T-cell (primary cell): ENCODE measurements at places on chromosomes 7 and 10.

DNA sequence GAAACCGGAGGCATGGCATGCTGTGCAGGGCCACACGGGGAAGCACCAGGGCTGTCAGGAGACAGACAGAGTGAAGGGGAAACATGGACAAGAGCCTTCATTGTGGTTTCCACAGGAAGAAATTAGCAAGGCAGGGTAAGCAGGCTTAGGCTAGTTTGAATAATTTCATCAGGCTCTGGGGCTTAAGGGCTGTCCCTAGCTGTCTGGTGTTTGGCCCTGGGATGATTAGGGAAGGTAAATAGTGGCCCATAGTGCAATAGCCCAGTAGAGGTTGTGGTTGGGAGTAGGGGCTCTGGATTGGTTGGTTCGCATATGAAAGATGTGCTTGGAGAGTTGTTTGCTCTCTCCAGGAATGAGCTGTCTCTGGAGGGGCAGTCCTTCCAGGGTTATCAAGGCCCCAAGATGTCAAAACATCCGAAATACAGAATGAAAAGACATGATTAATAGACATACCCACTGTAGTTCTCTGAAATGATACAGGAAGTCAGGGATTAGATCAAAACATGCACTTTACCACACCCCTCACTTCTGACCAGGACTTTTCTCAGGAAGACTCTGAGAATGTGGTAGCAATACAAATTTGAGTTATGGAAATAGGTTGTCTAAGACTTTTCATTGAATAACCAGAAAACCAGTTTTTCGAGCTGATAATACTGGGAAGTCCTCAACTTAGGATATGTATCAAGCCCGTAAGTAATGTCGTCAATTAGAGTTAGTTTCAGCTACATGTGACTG lies 224.9 kb upstream of the NFE2L3 start:
- DNase-seq, result no peak
- H3K4me3 ChIP-seq, result no peak overlapping the region
- no peaks in the 10 kb centered on the region for H3K4me1 ChIP-seq
- no peak overlapping the region for H3K27ac ChIP-seq
- no peaks in the 10 kb centered on the region for H3K36me3 ChIP-seq
- no peaks in the 10 kb centered on the region for H3K27me3 ChIP-seq

- peaks cover 8% of the 10 kb centered on the region for H3K4me1 ChIP-seq
- H3K36me3 ChIP-seq, result no peaks in the 10 kb centered on the region
- no peak for DNase-seq
- H3K4me3 ChIP-seq, result peak overlapping the region; percentile 60
- H3K27me3 ChIP-seq, result no peaks in the 10 kb centered on the region
These were observed 436.8 kb upstream of the GALNT17 start for GRCh38 chr7:70694971-70695794.

- H3K4me3 ChIP-seq, result no peak overlapping the region
- H3K27me3 ChIP-seq, result no peaks in the 10 kb centered on the region
- no peaks in the 10 kb centered on the region for H3K36me3 ChIP-seq
- DNase-seq, result no peak
- no peak overlapping the region for H3K27ac ChIP-seq
- H3K4me1 ChIP-seq, result no peaks in the 10 kb centered on the region
These were observed 19.9 kb upstream of the ZCCHC24 start for GRCh38 chr10:79465341-79465740.

DNA sequence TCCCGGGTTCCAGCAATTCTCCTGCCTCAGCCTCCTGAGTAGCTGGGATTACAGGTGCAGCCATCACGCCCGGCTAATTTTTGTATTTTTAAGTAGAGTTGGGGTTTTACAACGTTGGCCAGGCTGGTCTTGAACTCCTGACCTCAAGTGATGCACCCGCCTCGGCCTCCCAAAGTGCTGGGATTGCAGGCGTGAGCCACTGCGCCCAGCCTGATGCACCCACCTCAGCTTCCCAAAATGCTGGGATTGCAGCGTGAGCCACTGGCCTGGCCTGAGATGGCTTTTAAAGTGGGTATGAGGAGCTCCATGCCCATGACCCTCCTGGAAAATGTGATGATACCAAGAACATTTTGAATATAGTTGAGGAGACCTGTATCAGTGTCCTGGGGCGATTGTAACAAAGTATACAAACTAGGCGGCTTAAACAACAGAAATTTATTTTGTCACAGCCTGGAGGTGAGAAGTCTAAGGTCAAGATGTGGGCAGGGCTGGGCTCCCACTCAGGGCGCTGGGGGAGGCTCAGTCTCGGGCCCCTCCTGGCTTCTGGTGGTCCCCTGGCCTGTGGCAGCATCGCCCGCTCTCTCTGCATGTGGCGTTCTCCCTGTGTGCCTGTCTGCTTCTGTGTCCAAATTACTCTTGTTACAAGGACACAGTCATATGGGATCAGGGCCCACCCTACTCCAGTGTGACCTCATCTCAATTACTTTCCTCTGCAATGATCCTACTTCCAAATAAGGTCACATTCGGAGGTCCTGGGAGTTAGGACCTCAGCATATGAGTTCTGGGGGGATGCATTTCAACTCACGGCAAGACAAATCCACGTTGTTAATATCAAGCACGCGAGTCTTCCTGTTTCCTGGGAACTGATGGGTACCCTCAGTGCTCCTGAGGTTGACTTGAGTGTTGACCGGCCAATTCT lies 108.8 kb downstream of the ACTR3B start:
- DNase-seq, result no peak
- no peaks in the 10 kb centered on the region for H3K27me3 ChIP-seq
- H3K4me1 ChIP-seq, result no peaks in the 10 kb centered on the region
- H3K27ac ChIP-seq, result no peak overlapping the region

DNA sequence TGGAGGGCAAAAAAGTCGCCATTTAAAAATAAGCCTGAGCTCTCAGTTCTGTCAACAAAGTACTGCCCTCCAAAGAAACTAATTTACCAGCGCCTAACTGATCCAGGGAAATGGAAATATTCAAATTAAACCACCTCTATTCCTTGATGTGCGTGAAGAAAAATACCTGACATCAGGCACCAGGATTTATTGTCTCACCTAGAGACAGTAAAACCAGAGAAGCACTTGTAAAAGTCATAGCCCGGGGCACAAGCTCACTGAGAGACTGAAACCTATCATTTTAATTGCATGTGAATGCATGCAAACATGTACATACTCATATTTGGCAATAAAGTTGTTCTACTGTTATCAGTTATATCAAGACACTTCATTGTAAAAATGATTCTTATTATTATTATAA lies 147.3 kb upstream of the VSTM2A start:
- no peak overlapping the region for H3K4me3 ChIP-seq
- H3K4me1 ChIP-seq, result no peaks in the 10 kb centered on the region
- H3K27me3 ChIP-seq, result no peaks in the 10 kb centered on the region
- no peak overlapping the region for H3K27ac ChIP-seq
- no peak for DNase-seq

DNA sequence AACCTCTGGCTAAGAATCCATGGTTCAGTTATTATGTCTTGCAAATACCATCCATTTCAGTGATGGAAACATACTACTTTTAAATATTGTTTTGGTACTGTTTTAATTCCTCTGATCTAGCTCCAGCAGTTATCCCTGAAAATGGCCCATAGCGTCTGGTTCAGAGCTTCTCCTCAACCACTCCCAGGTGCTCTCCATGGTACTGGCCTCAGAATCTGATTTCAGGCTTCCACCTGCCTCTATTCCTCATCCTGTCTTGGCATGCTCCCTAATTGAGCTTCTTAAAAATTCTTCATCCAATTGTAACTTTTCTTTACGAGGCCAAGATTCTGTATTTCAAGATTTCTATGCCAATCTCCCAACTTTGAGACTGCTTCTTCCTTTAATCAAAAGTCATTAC lies 236.3 kb downstream of the HTR7 start:
- no peak overlapping the region for H3K27ac ChIP-seq
- DNase-seq, result no peak
- no peaks in the 10 kb centered on the region for H3K4me1 ChIP-seq
- no peak overlapping the region for H3K4me3 ChIP-seq

- H3K27me3 ChIP-seq, result peaks cover 12% of the 10 kb centered on the region
- no peak for DNase-seq
- no peak overlapping the region for H3K27ac ChIP-seq
- no peaks in the 10 kb centered on the region for H3K36me3 ChIP-seq
- no peaks in the 10 kb centered on the region for H3K4me1 ChIP-seq
These were observed 20.2 kb upstream of the TRPV6 start for GRCh38 chr7:142905759-142906158.

DNA sequence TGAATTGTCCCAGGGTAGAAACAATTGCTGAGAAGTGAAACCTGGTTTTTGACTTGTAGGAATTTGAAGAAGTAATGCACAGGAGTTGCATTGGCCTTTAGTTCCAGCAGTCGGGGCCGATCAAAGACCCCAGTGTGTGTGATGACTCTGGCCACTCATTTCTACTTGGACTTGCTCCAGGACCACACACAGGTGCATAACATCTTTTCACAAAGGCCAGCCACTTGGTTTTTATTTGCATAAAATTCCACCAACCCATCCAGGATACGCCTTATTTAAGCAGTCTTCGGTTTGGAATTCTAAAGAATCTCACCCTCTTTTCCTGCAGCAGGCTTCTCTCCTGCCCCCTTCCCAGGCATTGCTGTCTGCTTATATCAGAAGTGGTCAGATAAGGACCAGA lies 162.0 kb upstream of the HABP2 start:
- H3K27me3 ChIP-seq, result peaks cover 10% of the 10 kb centered on the region
- no peak overlapping the region for H3K27ac ChIP-seq
- no peaks in the 10 kb centered on the region for H3K4me1 ChIP-seq

- H3K27me3 ChIP-seq, result no peaks in the 10 kb centered on the region
- peak overlapping the region; percentile 86 for H3K4me3 ChIP-seq
- peak overlapping the region; percentile 92 for H3K27ac ChIP-seq
- H3K36me3 ChIP-seq, result no peaks in the 10 kb centered on the region
- peaks cover 17% of the 10 kb centered on the region for H3K4me1 ChIP-seq
These were observed 788 bp downstream of the AKAP9 start for GRCh38 chr7:91941450-91941849.

DNA sequence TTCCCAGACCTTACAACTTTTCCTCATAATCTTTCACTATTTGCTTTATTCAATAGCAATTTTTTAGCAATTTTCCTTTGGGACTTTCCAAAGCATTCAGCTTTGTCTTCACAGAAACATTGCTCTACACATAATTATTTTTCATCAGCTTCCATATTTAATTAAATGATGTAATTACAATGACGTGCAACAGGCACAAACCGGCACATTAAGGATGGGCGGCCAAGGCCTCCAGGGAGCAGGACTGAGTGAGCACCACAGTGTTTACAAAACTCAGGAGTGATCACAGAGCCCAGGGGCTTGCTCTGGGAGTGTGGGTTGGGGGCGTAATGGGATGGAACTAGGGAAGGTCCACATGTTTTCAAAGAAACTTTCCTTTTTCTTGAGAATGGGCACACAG lies 69.8 kb downstream of the MAD1L1 start:
- peaks cover 2% of the 10 kb centered on the region for H3K36me3 ChIP-seq
- H3K4me3 ChIP-seq, result no peak overlapping the region
- H3K27me3 ChIP-seq, result no peaks in the 10 kb centered on the region
- H3K27ac ChIP-seq, result no peak overlapping the region
- H3K4me1 ChIP-seq, result no peaks in the 10 kb centered on the region
- DNase-seq, result no peak

GRCh38 chr10:131404886-131405285 lies 93.4 kb upstream of the TCERG1L start:
- no peak for DNase-seq
- no peaks in the 10 kb centered on the region for H3K36me3 ChIP-seq
- H3K4me3 ChIP-seq, result no peak overlapping the region
- H3K27me3 ChIP-seq, result no peaks in the 10 kb centered on the region
- no peak overlapping the region for H3K27ac ChIP-seq

DNA sequence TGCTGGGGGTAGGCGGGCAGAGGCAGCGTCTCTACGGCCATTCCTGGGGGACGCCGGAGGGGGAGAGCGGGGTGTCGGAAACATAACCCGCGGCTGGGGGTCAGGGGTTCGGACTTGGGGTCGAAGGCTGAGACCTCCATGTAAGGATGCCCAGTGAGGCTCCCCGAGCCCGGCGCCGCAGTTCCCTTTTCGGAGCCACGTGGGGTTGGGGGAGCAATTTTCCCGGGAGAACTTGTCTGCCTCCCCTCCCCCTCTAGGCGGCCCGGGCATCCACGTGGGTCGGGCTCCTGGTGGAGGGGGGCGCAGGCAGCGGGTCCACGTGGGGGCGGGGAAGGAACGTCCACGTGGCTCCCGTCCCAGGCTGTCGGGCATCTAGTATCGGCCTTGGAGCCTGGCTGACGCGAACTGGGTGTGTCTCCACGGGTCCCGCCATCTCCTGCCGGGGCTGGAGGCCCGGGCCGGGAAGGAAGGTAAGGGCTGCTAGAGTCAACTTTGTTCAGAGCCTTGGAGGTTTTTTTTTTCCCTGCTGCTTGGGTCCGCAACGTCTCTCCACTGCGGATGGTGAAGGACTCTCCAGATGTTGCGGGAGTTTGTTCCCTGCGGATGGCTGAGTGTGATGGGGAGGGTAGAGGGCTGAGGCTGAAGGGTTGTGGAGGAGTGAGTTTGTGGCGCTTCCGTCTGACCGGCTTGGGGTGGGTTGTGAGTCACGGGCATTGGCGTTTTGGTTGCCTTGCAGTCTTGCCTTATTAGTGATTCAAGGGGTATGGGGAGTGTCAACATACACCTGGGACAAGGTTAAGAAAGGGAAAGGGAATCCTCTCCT lies 744 bp downstream of the PPRC1 start:
- H3K27me3 ChIP-seq, result no peaks in the 10 kb centered on the region
- peak overlapping the region; percentile 96 for H3K4me3 ChIP-seq
- peaks cover 13% of the 10 kb centered on the region for H3K36me3 ChIP-seq
- H3K27ac ChIP-seq, result peak overlapping the region; percentile 73

GRCh38 chr10:123912871-123913270 lies 21.3 kb upstream of the CPXM2 start:
- no peak overlapping the region for H3K4me3 ChIP-seq
- peaks cover 30% of the 10 kb centered on the region for H3K27me3 ChIP-seq
- DNase-seq, result no peak
- H3K36me3 ChIP-seq, result no peaks in the 10 kb centered on the region

GRCh38 chr7:140196361-140197217 lies 19.8 kb upstream of the KDM7A start:
- H3K27ac ChIP-seq, result no peak overlapping the region
- H3K27me3 ChIP-seq, result no peaks in the 10 kb centered on the region
- H3K4me1 ChIP-seq, result no peaks in the 10 kb centered on the region

DNA sequence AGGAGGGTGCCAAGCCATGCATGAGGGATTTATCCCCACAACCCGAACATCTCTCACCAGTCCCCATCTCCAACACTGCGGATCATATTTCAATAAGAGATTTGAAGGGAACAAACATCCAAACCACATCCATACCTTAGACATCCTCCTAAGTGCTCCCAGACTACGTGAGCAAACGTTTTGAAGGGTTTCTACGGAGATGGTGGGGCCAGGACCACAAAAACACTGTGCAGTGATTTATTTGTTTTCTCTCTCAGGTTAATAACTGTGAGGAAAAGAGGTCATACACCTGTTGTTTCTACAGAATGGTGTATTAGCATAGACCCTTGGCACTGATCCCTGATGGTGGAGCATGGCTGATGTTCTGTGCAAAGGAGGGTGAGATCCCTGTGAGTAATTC lies 277.8 kb downstream of the FRMD4A start:
- no peaks in the 10 kb centered on the region for H3K4me1 ChIP-seq
- H3K27ac ChIP-seq, result no peak overlapping the region
- H3K27me3 ChIP-seq, result peaks cover 5% of the 10 kb centered on the region
- H3K4me3 ChIP-seq, result no peak overlapping the region

DNA sequence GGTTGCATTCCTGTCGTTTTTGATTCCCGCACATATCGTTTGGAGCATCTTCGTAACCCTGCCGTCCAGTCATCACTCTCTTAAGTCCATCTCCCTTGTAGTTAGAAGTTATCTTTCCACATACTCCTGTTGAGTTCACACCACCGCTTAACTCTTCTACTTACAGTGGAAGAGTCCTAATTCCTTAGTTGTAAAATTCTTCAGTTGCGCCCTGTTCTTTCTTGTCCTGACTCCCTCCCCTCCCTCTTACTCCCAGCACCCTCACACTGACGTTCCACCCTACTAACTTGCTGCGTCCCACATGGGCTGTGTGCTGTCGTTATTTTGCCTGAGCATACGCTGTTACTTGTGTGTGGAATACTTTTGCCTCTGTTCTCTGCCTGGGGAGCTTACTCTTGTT lies 11.7 kb downstream of the DNAJB6 start:
- no peaks in the 10 kb centered on the region for H3K36me3 ChIP-seq
- no peak for DNase-seq
- peaks cover 80% of the 10 kb centered on the region for H3K4me1 ChIP-seq
- no peaks in the 10 kb centered on the region for H3K27me3 ChIP-seq
